ENCODE measurements at places on chromosomes 2 and 18. TPM values are rescaled to one million over a fixed set of nuclear protein-coding genes. Genes with fewer than 3 reads are reported as not detected.

GRCh38 chr18:69250305-69251151 is 150.2 kb upstream of the DOK6 start:
- H3K4me1 ChIP-seq, result no peaks in the 10 kb centered on the region
- no peak for DNase-seq

GRCh38 chr2:173171321-173171720 is 95.7 kb downstream of the MAP3K20 start:
- H3K4me1 ChIP-seq, result no peaks in the 10 kb centered on the region
- DNase-seq, result no peak
- H3K27ac ChIP-seq, result no peak overlapping the region
- no peaks in the 10 kb centered on the region for H3K36me3 ChIP-seq
- no peaks in the 10 kb centered on the region for H3K27me3 ChIP-seq

DNA sequence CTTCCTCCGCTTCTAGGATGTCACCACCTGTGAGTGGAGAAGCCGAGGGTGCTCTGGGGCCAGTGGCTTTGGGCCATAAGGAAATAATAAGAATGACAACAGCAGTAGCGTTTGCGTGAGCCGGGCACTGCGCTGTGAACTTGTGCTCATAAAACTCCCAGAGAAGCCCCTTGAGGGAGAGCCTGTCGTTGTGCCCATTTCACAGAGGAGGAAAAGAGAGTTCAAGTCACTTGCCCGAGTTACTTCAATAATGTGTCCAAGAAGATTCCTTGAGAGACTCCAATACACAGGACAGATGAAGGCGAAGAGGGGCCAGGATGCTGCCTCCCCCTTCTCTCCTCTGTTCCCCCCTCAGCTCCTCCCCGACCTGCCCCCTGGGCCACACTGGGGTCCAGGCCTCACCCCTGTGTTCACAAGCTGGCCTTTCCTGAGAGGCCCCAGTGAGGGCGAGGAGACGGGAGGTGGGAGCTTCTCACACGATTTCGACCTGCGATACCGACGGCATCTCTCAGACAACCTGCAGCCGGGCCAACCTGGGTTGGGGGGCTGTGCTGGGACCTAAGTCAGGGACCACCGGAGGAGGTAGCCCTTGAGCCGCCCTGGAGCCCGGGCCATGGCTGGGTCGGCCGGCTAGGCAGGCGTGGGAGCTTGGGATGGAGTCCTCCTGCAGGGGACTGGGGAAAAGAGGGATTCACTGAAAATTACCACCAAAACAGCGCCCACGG is 53.5 kb upstream of the UBE2F start:
- H3K36me3 ChIP-seq, result no peaks in the 10 kb centered on the region
- H3K27ac ChIP-seq, result no peak overlapping the region
- no peaks in the 10 kb centered on the region for H3K4me1 ChIP-seq
- peak; percentile 62 for DNase-seq

- no peak for DNase-seq
- no peak overlapping the region for H3K4me3 ChIP-seq
- H3K27me3 ChIP-seq, result no peaks in the 10 kb centered on the region
- H3K36me3 ChIP-seq, result peaks cover 34% of the 10 kb centered on the region
- no peak overlapping the region for H3K27ac ChIP-seq
Observed at GRCh38 chr18:80137976-80138375, 28.9 kb downstream of the ADNP2 start.

- no peak overlapping the region for H3K4me3 ChIP-seq
- no peak overlapping the region for H3K27ac ChIP-seq
- H3K4me1 ChIP-seq, result no peaks in the 10 kb centered on the region
- DNase-seq, result no peak
- no peaks in the 10 kb centered on the region for H3K27me3 ChIP-seq
Observed at GRCh38 chr18:54116541-54117257, 107.8 kb downstream of the MBD2 start.

- no peak overlapping the region for H3K4me3 ChIP-seq
- peaks cover 32% of the 10 kb centered on the region for H3K4me1 ChIP-seq
- no peaks in the 10 kb centered on the region for H3K27me3 ChIP-seq
- H3K36me3 ChIP-seq, result no peaks in the 10 kb centered on the region
- no peak for DNase-seq
- no peak overlapping the region for H3K27ac ChIP-seq
Observed at GRCh38 chr2:9558948-9559381, 3.3 kb upstream of the ADAM17 start.

Gene ST8SIA3
- polyA plus RNA-seq, result not detected

Measured in spleen (tissue), 13 donors.